Breast epithelium (tissue), 4 donors: ENCODE measurements at places on chromosomes 3 and 15. TPM values are rescaled to one million over a fixed set of nuclear protein-coding genes. Genes with fewer than 3 reads are reported as not detected.

DNA sequence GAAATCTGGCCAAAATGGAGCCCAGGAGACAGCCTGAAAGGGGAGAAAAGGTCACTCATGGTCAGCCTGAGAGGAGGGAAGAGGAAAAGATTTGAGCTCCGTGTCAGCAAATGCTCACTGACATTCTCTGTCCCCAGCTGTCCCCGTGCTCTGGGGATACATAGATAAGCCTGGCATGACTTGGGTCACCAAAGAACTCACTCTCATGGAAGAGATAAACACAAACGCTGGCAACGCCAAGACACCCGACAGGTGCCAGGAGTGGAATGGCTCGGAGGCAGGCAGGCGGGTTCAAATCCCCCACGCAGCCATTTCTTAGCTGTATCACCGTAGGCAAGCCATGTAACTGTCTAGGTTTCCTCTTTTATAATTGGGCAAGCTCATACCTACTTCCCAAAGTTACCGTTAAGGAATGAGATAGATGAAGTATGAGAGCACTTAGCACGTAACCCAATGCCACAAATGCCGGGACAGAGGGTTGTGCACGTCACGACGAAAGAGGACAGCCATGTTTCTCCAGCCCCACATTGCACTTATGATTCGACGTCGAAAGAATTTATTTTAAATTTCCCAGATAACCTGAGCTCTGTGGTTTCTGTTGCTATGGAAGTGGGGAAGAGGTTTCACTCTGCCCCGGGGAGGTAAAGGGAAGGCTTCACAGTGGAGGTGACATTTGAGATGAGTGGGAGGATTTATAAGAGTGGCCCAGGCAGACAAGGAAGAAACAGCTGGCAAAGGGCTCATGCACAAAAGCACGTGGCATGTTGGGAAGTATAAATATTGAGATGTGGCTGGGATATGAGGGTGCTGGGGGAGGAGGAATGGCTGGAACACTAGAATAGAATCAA, 41.4 kb upstream of the TSEN2 start:
- H3K4me3 ChIP-seq = no peak overlapping the region
- no peak overlapping the region for H3K27ac ChIP-seq
- H3K27me3 ChIP-seq = no peaks in the 10 kb centered on the region
- H3K4me1 ChIP-seq = no peaks in the 10 kb centered on the region
- no peak for DNase-seq
- no peaks in the 10 kb centered on the region for H3K36me3 ChIP-seq

GRCh38 chr3:66997560-66998112, 471 bp upstream of the KBTBD8 start:
- H3K4me1 ChIP-seq = no peaks in the 10 kb centered on the region
- H3K36me3 ChIP-seq = no peaks in the 10 kb centered on the region
- H3K27me3 ChIP-seq = no peaks in the 10 kb centered on the region
- no peak overlapping the region for H3K27ac ChIP-seq
- H3K4me3 ChIP-seq = peak overlapping the region; percentile 76
- no peak for DNase-seq

- H3K36me3 ChIP-seq = no peaks in the 10 kb centered on the region
- H3K4me3 ChIP-seq = no peak overlapping the region
- DNase-seq = no peak
These were observed 109.9 kb upstream of the TTC14 start for GRCh38 chr3:180492047-180492446.

DNA sequence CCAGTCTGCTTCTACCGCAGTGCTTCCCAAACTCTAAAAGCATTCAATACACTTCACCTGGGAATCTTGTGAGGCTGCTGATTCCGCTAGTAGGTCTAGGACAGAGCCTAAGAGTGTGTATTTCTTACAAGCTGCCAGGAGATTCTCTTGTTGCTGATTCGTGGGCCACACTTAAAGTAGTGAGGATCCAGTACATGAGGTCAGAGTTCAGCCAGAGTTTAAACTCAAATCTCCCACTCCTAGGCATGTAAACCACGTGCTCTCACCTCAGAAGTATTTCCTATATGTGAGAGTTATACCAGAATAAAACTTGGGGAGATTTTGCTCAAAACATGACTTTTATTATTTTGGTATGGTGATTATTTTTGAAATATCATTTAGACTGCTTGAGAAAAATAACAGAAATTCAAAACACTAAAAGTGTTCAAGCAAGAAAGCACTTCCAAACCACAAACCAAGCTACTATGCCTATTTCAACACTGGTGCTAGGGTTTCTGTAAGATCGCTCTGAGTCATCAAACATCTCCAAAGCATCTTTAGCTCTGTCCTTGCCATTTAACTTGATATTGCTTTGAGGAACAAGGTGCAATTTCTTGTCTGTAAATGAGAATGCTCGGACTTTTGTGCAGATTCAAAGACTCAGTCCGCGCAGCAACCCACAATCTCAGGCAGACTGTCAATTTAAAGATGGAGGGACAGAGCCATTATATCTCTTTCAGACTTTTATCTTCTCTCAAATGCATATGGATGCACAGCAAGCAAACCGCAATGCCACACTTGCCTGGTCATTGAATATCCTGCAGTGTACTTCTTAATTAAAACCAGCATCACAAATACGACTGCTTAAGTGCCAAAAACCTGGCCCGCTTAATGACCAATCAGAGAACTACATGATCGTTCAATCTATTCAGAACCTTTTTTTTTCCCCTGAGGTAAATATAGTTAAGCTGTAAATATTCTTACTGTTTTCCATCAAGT, 59.8 kb downstream of the AGTR1 start:
- no peaks in the 10 kb centered on the region for H3K36me3 ChIP-seq
- no peak for DNase-seq
- no peak overlapping the region for H3K4me3 ChIP-seq
- H3K27ac ChIP-seq = peak overlapping the region; percentile 55
- no peaks in the 10 kb centered on the region for H3K27me3 ChIP-seq

Gene NTRK3
- total RNA-seq = 13.8 TPM

Gene QTRT2
- 11.0 TPM for total RNA-seq

Gene RIOX2
- 32.4 TPM for total RNA-seq
